ENCODE measurements at places on chromosomes 6 and 20.

- H3K27me3 ChIP-seq, result no peaks in the 10 kb centered on the region
- DNase-seq, result no peak
- no peak overlapping the region for H3K4me3 ChIP-seq
- no peaks in the 10 kb centered on the region for H3K4me1 ChIP-seq
- no peak overlapping the region for H3K27ac ChIP-seq
- no peaks in the 10 kb centered on the region for H3K36me3 ChIP-seq
Measured at GRCh38 chr6:82408952-82409431, 45.4 kb downstream of the TPBG start.

- H3K4me3 ChIP-seq, result no peak overlapping the region
- DNase-seq, result no peak
- no peaks in the 10 kb centered on the region for H3K27me3 ChIP-seq
- H3K36me3 ChIP-seq, result peaks cover 9% of the 10 kb centered on the region
- H3K4me1 ChIP-seq, result peaks cover 12% of the 10 kb centered on the region
Measured at GRCh38 chr6:15622045-15622740, 40.6 kb downstream of the DTNBP1 start.

- peaks cover 21% of the 10 kb centered on the region for H3K4me1 ChIP-seq
- no peak for DNase-seq
- peak overlapping the region; percentile 25 for H3K27ac ChIP-seq
- H3K27me3 ChIP-seq, result peaks cover 11% of the 10 kb centered on the region
- no peaks in the 10 kb centered on the region for H3K36me3 ChIP-seq
Measured at GRCh38 chr20:49983123-49983847, 505 bp downstream of the SNAI1 start.

DNA sequence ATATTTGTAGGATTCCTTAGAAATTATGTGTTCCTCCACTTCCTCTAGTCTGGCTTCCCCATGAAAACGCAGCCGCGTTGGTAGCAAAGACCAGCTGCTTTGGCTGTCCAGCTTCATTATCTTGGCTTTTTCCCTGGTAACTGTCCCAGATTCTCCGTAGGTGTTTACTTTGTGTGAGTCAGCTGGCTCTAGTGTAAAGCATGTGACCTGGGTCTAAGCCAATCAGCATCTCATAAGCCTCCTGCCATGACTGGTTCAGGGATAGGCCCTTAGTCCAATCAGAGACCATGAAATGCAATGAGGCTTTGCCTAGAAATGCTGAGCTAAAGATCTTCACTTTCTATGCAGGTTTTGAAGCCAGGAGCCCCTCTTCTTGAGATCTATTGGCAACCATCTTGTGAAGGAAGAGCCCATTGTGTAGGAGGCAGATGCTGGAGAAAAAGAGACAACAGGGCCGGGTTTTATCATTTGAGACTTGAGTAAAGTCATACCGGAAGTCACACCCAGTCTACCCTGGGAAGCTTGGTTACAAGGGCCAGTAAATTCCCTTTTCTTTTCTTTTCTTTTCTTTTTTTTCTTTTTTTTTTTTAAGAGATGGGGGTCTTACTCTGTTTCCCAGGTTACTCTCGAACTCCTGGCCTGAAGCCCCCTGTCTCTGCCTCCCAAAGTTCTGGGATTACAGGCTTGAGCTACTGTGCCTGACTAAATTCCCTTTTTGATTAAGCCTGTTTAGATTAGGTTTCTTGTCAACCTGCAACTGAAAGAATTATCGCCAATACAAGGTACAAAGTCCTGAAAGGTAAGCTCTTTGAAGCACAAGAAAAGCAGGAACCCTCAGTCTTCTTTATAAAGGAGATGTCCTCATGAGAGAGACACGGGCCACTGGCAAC is 256.5 kb upstream of the RREB1 start:
- peaks cover 2% of the 10 kb centered on the region for H3K36me3 ChIP-seq
- peaks cover 7% of the 10 kb centered on the region for H3K4me1 ChIP-seq
- peaks cover 14% of the 10 kb centered on the region for H3K27me3 ChIP-seq
- no peak overlapping the region for H3K27ac ChIP-seq
- no peak for DNase-seq

DNA sequence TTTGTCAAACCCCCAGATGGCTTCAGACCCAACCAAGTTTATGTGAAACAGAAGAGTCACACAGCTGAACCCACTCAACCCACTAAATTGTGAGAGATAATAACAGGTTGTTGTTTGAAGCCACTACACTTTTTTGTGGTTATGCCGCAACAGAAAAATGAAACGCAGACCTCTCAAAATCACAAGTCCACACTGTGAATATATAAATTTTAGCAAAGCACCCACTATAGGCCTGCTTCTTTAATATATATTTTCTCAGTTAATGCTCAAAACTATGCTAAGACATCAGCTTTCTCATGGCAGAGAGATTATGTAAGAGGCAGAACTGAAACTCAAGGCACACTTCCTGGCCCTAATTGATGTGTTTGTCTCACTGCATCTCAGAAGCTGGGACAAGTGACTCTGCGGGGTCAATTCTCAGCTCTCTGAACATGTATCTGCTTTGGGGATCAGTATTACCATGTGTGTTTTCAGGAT is 27.7 kb downstream of the MAP3K5 start:
- peak overlapping the region; percentile 85 for H3K27ac ChIP-seq
- H3K36me3 ChIP-seq, result peaks cover 12% of the 10 kb centered on the region
- no peaks in the 10 kb centered on the region for H3K27me3 ChIP-seq
- DNase-seq, result no peak
- peaks cover 64% of the 10 kb centered on the region for H3K4me1 ChIP-seq

DNA sequence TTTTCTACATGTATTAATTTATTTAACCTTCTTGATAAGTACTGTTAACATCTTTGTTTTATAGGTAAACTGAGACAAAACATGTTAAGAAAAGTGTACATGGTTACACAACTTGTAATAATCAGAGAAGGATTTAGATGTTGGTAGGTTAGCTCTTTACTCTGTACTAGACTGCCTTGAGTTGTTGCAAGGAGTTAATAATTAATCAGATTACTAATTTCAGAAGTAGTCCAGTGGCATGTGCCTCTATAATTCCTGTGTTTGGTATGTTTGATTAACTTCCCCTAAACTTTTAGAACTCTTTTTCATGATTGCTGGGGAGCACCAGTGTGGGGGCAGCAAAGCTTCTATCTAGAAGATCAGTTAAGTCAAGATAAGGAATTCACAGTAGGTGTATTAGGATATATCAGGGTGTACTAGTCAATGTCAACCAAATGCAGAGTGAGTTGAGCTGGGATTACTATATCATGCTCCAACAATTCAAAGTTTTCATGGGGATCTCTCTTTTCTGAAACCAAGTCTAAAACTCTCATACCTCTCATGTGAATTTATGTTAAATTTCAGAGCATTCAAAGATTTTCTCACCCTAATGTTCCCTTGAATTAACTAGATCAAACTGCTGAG is 129.7 kb upstream of the AHI1 start:
- H3K4me3 ChIP-seq, result no peak overlapping the region
- peaks cover 2% of the 10 kb centered on the region for H3K27me3 ChIP-seq
- H3K27ac ChIP-seq, result no peak overlapping the region
- H3K36me3 ChIP-seq, result peaks cover 4% of the 10 kb centered on the region
- no peak for DNase-seq

GRCh38 chr20:25051386-25052155 is 6.4 kb downstream of the ACSS1 start:
- H3K36me3 ChIP-seq, result peaks cover 18% of the 10 kb centered on the region
- H3K27me3 ChIP-seq, result no peaks in the 10 kb centered on the region
- no peak overlapping the region for H3K4me3 ChIP-seq
- peaks cover 40% of the 10 kb centered on the region for H3K4me1 ChIP-seq
- peak; percentile 10 for DNase-seq

DNA sequence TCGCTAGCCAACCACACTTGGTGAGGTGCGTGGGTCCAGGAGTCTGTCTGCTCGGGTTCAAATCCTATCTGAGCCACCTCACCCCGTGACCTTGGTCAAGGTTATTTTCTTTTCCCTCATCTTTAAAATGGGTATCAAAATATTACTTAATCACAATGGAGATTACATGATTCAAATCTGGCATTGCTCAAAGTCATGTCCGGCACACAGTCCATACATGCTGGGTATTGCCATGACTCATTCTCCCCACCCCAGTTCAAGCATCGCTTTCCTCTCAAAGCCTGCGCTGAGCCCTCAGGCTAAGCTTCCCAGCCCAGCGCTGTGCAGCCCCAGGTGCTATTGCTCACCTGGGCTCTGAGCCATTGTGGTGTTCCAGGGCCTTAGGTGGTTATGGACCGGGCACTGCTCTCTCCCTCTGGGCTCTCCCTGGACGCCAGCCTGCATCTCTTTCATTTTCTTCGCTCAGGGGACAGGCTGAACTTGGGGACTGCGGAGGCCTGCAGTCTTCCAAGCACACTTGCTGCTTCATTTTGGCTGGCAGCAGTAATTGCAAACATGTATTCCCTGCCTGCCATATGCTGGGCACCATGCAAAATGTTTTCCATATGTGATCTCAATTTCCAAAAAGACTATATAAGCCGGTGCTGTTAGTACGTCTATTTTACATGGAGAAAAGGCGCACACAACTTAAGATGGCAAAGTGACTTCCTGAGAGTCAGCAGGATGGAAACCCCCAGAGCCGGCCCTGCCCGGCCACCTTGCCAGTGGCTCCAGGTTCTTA is 27.3 kb downstream of the WRNIP1 start:
- no peak overlapping the region for H3K4me3 ChIP-seq
- no peak for DNase-seq
- peak overlapping the region; percentile 68 for H3K27ac ChIP-seq
- peaks cover 30% of the 10 kb centered on the region for H3K4me1 ChIP-seq
- H3K27me3 ChIP-seq, result no peaks in the 10 kb centered on the region
- H3K36me3 ChIP-seq, result peaks cover 5% of the 10 kb centered on the region

DNA sequence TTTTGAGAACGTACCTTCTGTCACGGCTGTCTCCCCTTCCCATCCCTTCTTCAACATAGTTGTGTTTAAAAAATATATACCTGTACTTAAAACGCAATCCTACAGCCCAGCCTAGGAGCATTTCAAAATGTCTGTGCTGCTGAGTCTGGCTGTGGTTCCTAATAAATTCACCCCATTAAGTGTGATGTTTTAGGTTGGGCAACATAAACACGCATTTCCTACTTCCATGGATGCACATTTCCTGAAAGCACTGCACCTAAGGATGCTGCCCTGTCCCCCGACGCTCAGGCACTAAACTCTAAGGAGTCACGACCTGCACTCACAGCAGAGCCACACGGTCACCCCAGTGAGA is 1.2 kb downstream of the REV3L start:
- H3K4me3 ChIP-seq, result peak overlapping the region; percentile 96
- no peak for DNase-seq
- H3K4me1 ChIP-seq, result peaks cover 38% of the 10 kb centered on the region
- H3K27ac ChIP-seq, result peak overlapping the region; percentile 87

DNA sequence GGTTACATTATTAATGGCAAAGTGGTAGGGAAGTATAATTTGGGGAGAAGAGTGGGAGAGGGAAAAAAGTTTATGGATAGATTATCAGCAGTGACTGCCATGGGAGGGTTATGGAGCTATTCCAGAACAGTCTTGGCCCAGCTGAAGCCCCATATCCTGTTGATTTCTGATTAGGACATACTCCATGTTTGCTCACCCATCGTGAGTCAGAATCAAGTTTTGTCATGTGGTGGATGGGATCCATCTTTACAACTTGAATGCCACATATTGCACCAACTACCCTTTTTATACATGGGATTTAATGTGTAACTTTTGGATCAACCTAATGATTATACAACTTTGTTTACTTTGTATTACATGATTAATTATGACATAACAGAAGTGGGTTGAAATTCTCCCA is 217.0 kb downstream of the HAO1 start:
- H3K27ac ChIP-seq, result no peak overlapping the region
- no peaks in the 10 kb centered on the region for H3K36me3 ChIP-seq
- H3K4me3 ChIP-seq, result no peak overlapping the region
- H3K4me1 ChIP-seq, result no peaks in the 10 kb centered on the region
- DNase-seq, result no peak

- no peak overlapping the region for H3K4me3 ChIP-seq
- H3K36me3 ChIP-seq, result no peaks in the 10 kb centered on the region
- H3K27ac ChIP-seq, result no peak overlapping the region
- H3K27me3 ChIP-seq, result no peaks in the 10 kb centered on the region
Measured at GRCh38 chr6:112786801-112787200, 439.7 kb downstream of the RFPL4B start.

- no peaks in the 10 kb centered on the region for H3K27me3 ChIP-seq
- H3K4me1 ChIP-seq, result peaks cover 5% of the 10 kb centered on the region
- DNase-seq, result no peak
- no peak overlapping the region for H3K27ac ChIP-seq
- peaks cover 7% of the 10 kb centered on the region for H3K36me3 ChIP-seq
Measured at GRCh38 chr6:5424726-5425125, 163.4 kb downstream of the FARS2 start.

DNA sequence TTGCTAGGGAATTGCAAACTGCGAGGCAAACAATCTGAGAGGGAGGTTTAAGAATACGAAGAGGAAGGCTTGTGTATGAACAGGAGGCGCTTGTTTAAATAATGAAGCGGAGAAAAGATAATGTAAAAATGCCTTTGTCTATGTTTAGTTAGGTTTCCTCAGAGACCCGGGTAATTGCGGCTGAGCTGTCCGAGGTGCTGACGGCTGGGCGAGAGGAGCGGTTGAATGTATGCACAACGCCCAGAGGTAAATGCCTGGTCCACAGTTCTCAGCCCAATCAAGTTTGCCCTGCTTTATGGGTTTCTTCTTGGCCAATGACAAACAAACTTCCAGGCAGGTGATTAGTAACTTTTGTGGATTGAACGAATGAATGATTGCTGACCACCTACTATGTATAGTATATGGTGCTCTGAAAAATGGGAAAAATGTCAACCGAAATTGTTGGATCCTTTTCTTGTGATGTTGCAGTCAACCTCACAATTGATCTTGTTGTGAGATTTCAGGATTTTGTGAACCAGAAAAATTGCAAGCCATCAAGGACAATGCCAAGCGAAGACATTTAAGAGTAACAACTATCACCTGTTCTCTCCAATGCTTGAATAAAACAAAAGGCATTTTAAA is 38.3 kb upstream of the SLC32A1 start:
- H3K36me3 ChIP-seq, result no peaks in the 10 kb centered on the region
- H3K27me3 ChIP-seq, result peaks cover 38% of the 10 kb centered on the region
- no peak overlapping the region for H3K27ac ChIP-seq
- H3K4me3 ChIP-seq, result no peak overlapping the region
- H3K4me1 ChIP-seq, result no peaks in the 10 kb centered on the region

GRCh38 chr6:25534942-25535631 is 116.9 kb upstream of the SCGN start:
- H3K27ac ChIP-seq, result no peak overlapping the region
- H3K4me3 ChIP-seq, result no peak overlapping the region
- peaks cover 2% of the 10 kb centered on the region for H3K36me3 ChIP-seq
- no peak for DNase-seq
- peaks cover 1% of the 10 kb centered on the region for H3K4me1 ChIP-seq

DNA sequence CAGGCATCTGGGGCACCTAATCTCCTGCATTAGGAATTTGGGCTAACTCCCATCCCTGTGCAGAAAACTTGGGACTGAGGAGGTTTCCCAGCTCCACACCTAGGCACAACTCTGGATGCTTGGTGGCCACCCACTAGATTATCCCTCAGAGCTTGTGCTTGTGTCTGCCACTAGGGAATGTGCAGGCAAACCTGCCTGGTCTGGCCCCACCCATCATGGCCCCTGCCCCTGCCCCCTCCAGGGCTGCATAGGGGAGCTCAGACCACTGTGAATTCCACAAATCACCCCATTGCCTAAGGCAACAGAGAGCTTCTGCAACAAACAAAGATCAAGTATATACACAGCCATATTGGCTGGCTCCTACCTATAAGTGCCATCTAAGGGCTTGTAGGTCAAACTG is 31.1 kb downstream of the STMND1 start:
- H3K4me3 ChIP-seq, result no peak overlapping the region
- H3K4me1 ChIP-seq, result no peaks in the 10 kb centered on the region
- H3K36me3 ChIP-seq, result no peaks in the 10 kb centered on the region
- no peaks in the 10 kb centered on the region for H3K27me3 ChIP-seq
- H3K27ac ChIP-seq, result no peak overlapping the region
- no peak for DNase-seq

All from activated naive CD8-positive, alpha-beta T cell treated with anti-CD3 and anti-CD28 coated beads, Interleukin-2, amount 10 ng/mL, durations not matched to agents 7 days and 5 days (primary cell).